Hematopoietic multipotent progenitor cell treated with erythropoietin and hydrocortisone succinate and interleukin-3 and kit ligand, for 8 days (in vitro differentiated cells): ENCODE measurements at places on chromosomes 11 and 22.

DNA sequence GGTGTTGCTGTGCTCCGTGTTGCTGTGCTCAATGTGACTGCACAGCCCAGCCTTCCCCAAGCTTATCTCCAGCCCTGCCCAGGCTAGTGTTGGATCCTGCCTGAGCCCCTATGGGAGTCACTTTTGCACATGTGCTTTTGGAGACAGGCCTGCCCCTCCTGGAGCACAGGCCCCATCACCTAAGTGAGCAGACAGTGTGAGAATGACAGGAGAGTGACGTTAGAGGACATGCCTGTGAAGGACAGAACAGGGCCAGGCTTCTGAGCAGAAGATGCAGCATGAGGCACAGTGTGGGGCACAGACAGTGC, 36.6 kb upstream of the SUSD2 start:
- DNase-seq = no peak

DNA sequence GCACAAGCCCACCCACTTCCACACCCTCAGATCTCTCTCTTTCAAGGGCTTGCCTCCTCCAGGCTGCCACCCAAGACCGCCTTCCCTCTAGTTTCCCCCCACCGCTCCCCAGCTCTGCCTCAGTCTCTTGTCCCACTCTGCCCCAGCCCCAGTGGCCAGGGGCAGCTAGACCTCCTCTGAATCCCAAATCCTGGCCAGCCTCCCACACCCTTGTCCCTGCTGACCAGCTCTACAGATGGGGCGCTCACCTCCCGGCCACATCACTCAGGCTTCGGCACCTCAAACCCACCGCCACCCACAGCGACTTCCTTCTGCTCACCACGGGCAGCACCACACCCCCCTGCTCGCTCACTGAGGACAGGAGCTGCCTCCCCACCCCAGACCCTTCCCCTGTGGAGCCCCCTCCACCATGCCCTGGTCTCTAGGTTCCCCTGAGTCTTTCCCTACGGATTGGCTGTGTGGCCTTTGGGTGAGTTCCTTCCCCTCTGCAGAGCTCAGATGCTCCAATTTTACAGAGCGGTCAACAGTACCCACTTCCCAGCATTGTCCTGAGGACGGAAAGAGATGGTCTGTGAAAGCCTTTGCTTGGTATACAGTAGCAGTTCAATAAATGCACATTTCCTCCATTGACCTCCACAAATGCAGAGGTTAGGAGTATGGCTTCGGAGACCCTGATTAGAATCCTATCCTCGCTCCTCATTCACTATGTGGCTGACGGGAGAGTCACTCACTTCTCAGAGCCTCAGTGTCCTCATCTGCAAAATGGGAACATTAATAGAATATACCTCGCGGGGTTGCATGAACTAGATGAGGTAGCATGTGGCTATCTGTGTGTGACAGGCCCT, 11.5 kb upstream of the SPI1 start:
- DNase-seq = no peak

DNA sequence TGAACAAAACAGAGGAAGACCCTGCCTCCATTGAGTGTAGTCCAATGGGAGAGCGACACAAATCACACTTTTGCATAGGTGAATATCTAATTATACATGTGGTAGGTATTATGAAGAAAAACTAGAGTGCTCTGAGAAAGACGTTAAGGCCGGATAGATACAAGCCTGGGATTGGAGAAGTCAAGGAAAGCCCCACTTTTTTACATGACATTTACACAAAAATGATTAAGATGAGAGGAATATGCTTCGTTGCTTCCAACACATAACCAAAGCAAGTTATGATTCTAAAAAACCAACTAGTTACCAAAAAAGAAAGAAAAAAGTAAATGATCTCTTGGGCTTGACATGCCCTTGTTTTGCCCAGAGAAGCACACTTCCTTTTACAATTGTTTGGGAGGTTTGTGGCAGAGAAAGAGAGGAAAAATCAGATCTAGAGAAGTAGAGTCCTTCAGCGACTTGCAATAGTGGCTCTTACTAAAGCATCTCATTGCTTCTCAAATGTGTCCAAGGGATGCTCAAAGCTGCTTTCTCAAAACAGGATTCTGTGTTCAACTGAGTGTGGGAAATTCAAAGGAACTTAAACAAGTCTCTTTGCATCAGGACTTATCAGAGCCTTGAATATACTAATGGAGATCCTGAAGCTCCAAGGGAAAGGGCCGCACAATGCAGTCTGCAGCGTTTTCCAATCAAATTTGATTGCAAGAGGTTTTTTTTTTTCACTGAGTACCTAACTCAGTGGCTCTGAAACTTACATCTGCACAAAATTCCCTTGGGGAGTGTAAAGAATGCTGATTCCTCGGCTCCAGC, 38.8 kb downstream of the FLI1 start:
- DNase-seq = no peak

- DNase-seq = no peak
Observed at GRCh38 chr22:35719212-35719875, 1.7 kb downstream of the APOL5 start.

DNA sequence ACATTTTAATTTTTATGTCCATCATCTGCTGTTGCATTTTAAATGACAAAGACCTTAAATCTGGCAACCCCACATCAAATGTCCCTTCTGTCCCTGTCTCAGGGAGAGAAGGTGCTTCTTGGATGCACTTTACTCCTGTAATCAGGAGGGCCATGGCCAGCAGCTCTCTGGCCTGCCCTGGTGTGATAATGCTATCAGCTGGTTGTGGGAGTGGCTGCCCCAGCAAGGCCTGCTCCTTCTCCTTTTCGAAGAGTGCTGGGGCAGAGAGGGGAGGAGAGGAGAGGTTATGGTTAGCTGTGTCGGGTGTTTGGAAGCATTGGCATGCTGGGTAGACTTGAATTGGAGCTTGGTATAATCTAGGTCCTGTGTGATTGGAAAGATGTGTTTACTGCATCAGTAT, 12.8 kb downstream of the TNRC6B start:
- peak; percentile 97 for DNase-seq

DNA sequence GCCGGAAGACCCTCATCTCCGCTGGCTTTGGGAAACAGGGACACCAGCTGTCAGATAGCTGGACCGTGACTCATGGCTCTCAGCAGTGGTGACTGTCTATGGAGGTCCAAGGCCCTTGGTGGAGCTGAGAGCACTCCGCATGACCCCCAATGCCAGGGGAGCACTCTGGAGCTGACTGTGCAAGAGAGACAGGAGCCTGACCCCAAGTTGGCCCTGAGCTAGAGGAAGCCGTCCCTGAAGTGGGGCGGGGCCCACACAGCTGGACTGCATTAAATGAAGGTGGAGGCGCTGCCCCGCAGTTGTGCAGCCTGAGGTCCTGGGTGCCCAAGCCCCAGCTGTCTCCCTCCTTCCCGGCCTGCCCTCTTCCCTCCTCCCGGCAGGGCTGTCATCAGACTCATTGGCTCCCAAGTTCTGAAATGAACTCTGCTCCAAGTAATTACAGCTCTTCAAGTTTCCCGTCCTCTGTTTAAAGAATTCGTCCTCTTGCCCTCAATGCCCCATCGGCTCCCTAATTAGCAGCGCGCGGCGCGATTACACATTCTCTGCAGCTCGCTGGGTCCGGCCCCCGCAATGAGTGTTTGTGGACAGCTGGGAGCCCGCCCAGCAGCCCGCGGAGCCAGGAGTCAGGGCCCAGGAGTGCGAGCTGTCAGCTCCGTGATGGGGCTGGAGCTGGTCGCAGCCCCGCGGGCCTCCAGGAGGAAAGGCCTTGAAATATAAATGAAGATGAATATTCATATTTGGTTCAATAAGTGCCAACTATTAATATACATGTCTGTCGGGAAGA, 93.2 kb upstream of the LMO1 start:
- DNase-seq = no peak

- DNase-seq = no peak
Observed at GRCh38 chr11:85939099-85940015, 84.2 kb downstream of the CCDC83 start.

- no peak for DNase-seq
Observed at GRCh38 chr11:108369064-108369463, 98.3 kb downstream of the C11orf65 start.

- DNase-seq = no peak
Observed at GRCh38 chr11:16406226-16406625, 49.9 kb upstream of the SOX6 start.

DNA sequence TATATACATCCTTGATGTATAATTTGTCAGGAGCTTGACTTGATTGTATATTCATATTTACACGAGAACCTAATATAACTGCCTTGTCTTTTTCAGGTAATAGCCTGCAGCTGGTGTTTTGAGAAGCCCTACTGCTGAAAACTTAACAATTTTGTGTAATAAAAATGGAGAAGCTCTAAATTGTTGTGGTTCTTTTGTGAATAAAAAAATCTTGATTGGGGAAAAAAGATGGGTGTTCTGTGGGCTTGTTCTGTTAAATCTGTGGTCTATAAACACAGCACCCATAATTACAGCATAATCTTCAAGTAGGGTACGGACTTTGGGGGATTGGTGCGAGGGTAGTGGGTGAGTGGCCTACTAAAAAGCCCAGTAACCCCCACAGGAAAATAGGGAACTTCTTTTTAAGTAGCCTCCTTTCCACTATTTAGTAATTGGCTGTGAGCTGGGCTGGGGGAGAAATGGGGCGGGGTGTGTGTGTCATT, 7.5 kb downstream of the MALAT1 start:
- DNase-seq = peak; percentile 31

DNA sequence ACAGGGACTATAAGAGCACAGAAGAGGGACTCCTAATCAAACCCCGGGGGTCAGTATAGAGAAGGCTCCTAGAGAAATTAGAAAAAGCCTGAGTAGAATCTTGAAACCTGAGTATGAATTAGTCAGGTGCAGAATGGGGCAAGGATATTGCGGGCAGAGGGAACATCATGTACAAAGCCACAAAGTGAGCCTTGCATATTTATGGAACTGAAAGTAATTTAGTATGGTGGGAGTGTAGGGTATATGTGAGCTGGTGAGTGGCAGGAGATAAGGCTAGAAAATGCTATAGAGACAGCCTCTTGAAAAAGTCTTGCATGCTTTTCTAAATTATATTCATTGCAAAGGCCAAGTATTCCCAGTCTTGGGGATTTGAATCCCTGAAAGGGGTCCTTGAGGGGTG, 93.7 kb downstream of the STIM1 start:
- DNase-seq = peak; percentile 44

- no peak for DNase-seq
Observed at GRCh38 chr11:75594211-75594610, 32.2 kb downstream of the SERPINH1 start.

GRCh38 chr22:20931126-20931654, 14.0 kb downstream of the CRKL start:
- no peak for DNase-seq

GRCh38 chr22:36727927-36728488, 24.5 kb upstream of the CACNG2 start:
- DNase-seq = no peak

- no peak for DNase-seq
Observed at GRCh38 chr22:32994041-32994830, 63.9 kb downstream of the SYN3 start.
